Fibroblast of skin of back (primary cell): ENCODE measurements at places on chromosomes 12 and 14.

DNA sequence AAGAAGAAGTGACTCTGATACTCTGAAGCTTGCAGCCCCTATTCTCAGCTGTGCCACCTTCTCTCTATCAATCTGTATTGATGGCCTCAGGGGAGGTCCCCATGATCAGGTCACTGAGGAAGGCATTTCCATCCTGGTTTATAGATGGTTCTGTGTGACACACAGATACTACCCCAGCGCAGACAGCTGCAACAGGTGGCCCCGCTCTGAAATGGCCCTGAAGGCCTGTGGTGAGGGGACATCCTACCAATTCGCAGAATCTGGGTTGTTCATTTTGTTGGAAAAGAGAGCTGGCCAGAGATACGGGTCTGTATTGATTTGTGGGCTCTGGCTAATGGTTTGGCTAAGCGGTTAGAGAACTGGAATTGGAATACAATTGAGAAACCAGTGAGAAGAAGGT, 21.7 kb downstream of the DLK1 start:
- no peak for DNase-seq

DNA sequence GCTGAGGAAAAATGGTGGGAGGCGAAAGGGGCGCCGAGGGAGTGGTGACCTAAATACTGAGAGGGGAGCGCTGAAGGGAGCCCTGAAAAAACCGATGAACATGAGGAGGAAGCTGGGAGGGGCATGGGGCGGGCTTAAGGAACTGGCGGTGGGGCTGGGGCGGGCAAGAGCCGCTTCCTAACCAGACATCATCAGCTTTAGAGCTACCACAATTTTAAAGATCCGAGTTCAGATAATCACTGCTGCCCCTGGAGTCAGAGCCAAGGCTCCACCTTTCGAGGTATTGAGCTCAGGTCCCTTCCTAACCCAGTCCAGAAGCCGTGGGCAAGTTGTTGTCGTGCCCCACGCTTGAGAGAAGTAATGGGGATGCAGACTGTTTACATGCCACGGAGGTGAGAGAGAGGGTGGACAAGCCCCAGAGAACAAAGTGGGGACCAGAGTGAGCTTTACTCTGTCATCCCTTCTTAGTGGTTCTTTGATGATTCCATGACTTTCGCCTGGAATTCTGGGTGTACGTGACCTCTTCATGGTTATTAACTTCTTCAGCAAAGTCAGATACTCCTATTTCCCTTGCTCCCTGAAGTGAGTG, 393 bp downstream of the ORMDL2 start:
- peak; percentile 21 for DNase-seq

DNA sequence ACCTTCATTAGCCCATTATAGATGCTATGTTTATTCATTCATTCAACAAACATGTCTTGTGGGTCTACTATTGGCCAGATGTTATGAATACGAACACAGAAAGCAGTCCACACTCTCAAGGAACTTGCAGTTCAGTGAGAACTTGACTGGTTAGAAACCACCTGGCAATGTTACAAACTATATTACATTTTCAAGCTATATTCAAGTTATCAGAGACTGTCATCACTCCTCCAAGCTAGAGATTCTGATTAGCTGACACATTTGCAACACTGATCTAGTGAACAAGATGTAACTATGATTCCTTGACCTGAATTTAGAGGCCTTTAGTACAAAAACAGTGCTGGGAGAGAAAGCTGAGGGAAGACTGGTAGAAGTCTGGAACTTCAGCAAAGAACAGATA, 170.7 kb upstream of the EEA1 start:
- no peak for DNase-seq

DNA sequence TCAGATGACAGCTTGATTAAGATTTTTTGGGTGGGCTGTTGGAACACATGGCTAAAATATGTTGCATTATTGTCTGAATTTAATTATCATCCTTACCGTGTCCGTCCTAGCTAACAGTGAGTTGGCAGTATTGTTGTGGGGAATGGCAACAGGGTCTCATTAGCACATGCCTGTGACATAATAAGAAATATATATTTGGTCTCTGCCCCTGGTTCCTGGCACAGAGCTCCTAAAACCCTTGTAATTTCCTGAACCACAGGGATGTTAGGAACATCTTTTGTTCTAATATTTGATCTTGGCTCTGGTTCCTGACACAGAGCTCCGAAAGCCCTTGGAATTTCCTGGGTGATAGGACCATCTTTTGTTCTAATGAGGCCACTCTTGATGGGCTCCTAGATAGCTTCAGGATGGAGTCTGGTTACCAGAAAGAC, 76.0 kb downstream of the SYNE2 start:
- no peak for DNase-seq

DNA sequence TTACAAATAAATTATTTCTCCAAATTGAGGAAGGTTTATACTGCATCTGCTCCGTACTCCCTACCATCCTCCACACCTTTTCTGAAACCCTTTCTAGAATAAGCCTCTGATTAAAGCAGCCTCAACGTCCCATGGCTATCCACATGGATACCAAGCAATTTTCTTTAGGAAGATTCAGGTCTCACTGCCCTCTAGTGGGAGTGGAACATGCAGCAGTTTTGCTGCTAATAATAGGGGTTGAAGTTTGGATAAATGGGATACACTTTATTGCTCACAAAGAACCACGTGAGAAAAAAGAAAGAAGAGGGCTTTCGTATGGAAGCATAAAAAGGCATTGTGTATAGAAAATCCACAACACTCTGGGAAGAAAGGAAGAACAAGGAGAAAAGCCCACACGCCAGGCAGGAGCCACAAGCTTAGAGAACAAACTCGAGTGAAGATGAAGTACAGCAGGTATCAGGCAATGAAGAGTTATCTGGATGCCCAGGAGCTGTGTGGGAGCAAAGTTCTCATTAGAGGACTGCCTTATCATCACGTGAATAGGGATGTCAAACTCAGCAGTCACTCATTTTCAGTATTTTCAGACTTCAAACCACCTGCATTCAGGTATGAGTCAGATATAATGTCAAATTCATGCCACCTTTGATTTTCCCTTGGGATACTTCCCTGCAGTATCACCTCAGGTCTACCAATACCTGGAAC, 45.8 kb downstream of the CCER1 start:
- DNase-seq, result peak; percentile 72

- no peak for DNase-seq
Measured at GRCh38 chr14:21090194-21090939, 8.1 kb downstream of the ZNF219 start.
